ENCODE measurements at places on chromosomes 4 and X.
A peak's percentile ranks its signal among the peaks of the same experiment; 100 is the strongest.

GRCh38 chr4:182492423-182492822, 249.2 kb downstream of the TENM3 start:
- no peak for DNase-seq

GRCh38 chr4:2261110-2261852, 628 bp downstream of the MXD4 start:
- DNase-seq = peak; percentile 29

DNA sequence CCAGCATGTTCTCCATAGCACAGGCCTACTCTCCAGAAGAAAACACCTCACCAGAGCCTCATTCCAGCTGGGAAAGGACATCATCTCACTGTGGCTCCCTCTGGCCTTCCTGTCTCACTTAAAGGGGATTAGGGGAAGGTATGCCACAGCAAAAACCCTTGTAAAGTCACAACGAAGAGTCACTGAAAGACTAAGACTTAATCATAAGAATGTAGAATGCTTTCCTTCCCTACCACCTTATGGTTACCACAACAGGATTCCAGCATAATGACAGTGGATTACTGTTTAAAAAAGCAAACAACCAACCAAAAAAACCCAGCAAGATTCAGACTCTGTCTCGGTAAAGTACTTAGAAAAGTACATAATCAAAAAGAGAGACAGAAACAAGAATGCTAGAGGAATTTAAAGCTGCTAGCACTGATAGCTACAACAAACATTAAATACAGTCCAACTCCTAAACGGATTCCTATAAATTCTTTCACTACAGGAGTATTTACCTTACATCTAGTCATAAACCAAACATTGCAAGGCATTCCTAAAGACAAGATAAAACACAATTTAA, 75.1 kb downstream of the BANK1 start:
- DNase-seq = no peak

- DNase-seq = no peak
Measured at GRCh38 chr4:5888222-5889001, 4.5 kb downstream of the CRMP1 start.

DNA sequence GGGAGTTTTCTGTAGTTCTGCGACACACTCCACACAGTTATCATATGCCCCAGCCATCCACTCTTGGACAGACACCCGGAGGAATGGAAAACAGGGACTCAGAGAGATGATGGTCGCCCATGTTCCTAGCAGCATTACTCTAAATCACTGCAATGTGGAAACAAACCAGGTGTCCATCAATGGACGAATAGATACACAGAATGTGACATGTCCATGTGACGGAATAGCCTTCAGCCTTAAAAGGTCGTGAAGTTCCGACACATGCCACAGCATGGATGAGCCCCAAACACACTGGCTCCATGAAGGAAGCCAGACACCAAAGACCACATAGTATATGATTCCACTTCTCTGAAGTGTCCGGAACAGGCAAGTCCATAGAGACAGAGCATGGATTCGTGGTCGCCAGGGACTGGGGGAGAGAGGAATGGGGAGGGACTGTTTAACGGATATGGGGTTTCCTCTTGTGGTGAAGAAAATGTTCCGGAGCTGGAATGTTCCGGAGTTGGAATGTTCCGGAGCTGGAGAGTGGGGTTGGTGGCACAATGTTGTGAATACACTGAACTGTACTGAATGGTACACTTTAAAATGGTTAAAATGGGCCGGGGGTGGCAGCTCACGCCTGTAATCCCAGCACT, 28.7 kb upstream of the AFAP1 start:
- no peak for DNase-seq

- DNase-seq = no peak
Measured at GRCh38 chr4:125520258-125520990, 205.7 kb downstream of the FAT4 start.

DNA sequence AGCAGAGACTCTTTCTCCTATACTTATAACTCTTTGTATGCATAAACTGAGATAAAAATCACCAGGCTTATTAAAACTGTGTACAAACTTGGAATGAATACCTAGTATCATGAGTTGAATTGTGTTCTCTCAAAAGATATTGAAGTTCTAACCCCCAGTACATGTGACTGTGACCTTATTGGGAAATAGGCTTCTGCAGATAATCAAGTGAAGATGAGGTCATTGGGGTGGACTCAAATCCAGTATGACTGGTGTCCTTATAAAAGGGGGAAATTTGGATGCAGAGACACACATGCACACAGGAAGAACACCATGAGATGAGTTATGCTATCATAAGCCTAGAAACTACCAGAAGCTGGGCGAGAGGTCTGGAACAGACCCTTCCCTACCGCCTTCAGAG, 26.2 kb downstream of the ZNF827 start:
- no peak for DNase-seq

GRCh38 chr4:140211161-140211560, 57.2 kb upstream of the MAML3 start:
- DNase-seq = no peak

DNA sequence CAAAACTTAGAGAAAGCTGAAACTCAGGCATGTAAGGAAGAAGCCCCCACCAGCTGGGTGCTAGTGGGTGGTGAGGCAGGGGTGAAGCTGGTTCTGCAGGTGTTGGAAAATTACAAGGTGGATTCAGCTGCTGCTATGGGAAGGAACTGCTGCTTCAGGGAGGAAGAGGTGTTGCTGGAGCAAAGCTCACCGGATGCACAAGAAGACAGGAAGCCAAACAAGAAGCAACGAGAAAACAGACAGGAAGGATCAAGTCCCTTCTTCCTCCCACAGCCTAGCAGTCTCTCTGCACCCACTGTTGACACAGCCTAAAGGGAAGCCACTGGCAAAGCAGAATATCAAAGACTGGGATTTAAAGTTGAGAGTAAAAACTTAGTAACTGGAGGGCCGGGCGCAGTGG, 100.2 kb upstream of the JADE1 start:
- DNase-seq = no peak

GRCh38 chr4:81257816-81258215, 42.8 kb upstream of the PRKG2 start:
- DNase-seq = no peak

- no peak for DNase-seq
Measured at GRCh38 chr4:109729117-109729717, 653 bp downstream of the PLA2G12A start.

DNA sequence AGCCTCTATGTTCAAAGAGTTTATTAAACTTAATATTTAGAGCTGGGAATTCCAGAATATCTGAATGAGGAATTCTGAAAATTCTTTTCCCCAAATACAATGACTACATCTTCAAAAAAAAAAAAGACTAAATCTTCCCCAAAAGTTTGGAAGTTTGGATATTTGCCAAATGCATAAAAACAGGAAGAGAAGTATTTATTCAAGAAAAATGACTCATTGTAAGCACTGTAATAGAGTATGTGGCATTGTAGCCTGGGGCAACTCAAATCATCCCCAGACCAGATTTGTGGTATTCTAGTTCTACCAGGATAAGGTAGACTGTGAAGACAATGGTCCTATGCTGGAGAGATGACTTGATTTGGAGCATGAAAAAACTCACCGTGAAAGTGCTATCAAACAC, 78.5 kb upstream of the PDHA2 start:
- no peak for DNase-seq

- no peak for DNase-seq
Measured at GRCh38 chrX:97691901-97692455, 808.3 kb downstream of the RPA4 start.

GRCh38 chrX:130805903-130806302, 97.1 kb downstream of the ENOX2 start:
- no peak for DNase-seq

DNA sequence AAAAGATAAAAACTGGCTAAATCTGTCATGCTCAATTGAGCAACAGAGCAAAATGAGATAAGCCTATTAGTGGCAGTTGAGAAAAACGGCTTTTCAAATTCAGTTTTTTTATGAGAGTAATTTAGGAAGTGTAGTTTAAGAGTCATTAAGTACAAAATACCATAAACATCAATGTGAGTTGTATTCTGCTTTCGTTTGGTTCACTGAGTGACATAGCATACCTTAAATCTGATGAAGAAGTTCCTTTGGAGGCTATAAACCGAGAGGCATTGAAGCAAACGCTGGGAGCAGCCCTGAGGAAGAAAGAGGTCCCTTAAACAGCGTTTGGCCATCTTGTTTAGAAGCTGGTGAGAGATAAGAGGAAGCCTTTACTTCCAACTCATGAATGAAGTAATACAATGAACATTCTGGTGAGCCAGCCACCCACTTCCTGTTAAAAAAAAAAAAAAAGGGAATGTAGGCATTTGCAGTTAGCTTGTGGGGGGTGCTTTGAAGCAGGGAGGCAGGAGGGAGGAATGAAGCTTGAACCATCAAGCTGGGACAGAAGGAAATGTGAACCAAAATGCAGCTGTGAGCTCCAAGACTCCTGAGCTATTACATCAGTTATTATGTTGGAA, 132.3 kb downstream of the ZNF330 start:
- no peak for DNase-seq

GRCh38 chr4:123120473-123120872, 198.1 kb upstream of the NUDT6 start:
- DNase-seq = no peak

All from posterior cingulate gyrus (tissue), 11 donors.